ENCODE measurements at places on chromosomes 3 and 15. TPM values are rescaled to one million over a fixed set of nuclear protein-coding genes. Genes with fewer than 3 reads are reported as not detected.

- no peak overlapping the region for H3K4me3 ChIP-seq
- H3K27ac ChIP-seq, result no peak overlapping the region
- no peaks in the 10 kb centered on the region for H3K36me3 ChIP-seq
These were observed 357.0 kb upstream of the ICE2 start for GRCh38 chr15:60835974-60836373.

The C3orf52 gene
- total RNA-seq, result 4.4 TPM

The IL12A gene
- total RNA-seq, result not detected

DNA sequence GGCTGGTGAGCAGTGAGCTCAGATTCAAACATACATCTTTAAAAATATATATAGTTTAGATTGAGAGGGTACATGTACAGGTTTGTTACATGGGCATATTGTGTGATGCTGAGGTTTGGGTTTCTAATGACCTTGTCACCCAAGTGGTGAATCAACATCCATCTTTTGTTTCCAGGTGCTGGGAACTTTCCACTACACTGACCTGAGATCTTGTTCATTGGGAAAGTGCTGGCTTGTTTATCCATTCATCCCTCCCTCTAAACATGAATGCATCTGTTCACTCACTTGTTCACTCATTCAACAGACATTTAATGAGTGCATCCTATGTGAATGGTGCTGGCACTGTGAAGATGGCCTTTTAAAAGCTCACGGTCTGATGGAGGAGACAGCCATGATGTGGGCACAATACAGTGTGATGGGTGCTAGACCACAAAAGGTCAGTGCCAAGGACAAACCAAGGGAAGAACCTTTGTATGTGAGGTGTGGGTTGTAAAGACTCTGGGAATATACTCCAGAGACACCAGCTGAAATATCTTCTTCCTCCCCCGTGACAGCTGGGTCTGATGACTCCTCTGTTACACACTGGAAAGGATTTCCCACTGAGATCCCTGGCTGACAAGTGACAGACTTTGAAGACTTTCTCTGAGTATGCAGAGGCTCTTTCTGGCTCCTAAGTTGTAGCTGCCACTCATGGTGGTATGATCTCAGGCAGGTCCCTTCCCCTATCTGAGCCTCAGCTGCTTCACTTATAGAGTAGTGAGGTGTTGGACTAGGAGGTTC is 16.2 kb upstream of the ITGA11 start:
- no peak for DNase-seq
- no peak overlapping the region for H3K4me3 ChIP-seq
- H3K27me3 ChIP-seq, result peaks cover 31% of the 10 kb centered on the region
- no peaks in the 10 kb centered on the region for H3K36me3 ChIP-seq
- H3K4me1 ChIP-seq, result no peaks in the 10 kb centered on the region

The MYO5C gene
- 0.50 TPM for total RNA-seq

DNA sequence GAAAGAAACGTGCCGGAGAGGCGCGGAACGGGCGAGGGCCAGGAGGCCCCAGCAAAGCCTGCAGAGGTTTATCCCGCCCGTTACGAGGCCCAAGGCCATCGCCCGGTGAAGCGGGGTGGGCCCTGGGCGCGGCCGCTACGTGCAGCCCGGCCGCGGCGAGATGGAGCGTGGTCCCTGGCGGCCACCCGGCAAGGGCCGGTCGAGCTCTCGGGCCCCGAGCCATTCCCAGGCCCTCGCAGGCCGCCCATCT is 1.1 kb downstream of the PKM start:
- peak overlapping the region; percentile 94 for H3K4me3 ChIP-seq
- H3K36me3 ChIP-seq, result peaks cover 45% of the 10 kb centered on the region
- peak overlapping the region; percentile 96 for H3K27ac ChIP-seq
- H3K4me1 ChIP-seq, result peaks cover 36% of the 10 kb centered on the region
- DNase-seq, result no peak

- H3K36me3 ChIP-seq, result no peaks in the 10 kb centered on the region
- no peak overlapping the region for H3K4me3 ChIP-seq
- no peak for DNase-seq
- peaks cover 12% of the 10 kb centered on the region for H3K27me3 ChIP-seq
- no peak overlapping the region for H3K27ac ChIP-seq
These were observed 94.6 kb downstream of the CYP19A1 start for GRCh38 chr15:51243774-51244173.

DNA sequence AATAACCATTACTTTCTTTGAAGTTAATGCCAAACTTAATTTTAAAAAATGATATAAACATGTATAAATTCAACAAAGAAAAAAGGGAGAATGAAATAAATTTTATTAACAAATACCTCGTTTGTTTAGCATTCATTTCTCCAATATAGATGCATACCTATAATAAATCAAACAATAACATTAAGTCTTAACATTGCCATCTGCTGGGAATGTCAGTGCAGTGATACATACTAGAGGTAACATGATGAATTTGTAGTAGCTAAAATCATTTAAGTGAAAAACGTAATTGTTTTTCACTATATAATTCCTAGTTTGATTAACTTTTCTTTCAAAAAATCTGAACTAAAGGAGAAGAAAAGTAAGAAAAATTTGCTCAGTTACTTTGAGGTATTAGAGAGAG is 340.2 kb upstream of the CBLB start:
- no peaks in the 10 kb centered on the region for H3K27me3 ChIP-seq
- H3K36me3 ChIP-seq, result peaks cover 7% of the 10 kb centered on the region
- DNase-seq, result no peak
- peaks cover 62% of the 10 kb centered on the region for H3K4me1 ChIP-seq

GRCh38 chr15:25057574-25057973 is 102.8 kb downstream of the SNRPN start:
- H3K4me3 ChIP-seq, result no peak overlapping the region
- peaks cover 99% of the 10 kb centered on the region for H3K36me3 ChIP-seq
- no peaks in the 10 kb centered on the region for H3K4me1 ChIP-seq
- H3K27me3 ChIP-seq, result no peaks in the 10 kb centered on the region

GRCh38 chr3:144107923-144108322 is 136.3 kb downstream of the DIPK2A start:
- H3K36me3 ChIP-seq, result no peaks in the 10 kb centered on the region
- no peaks in the 10 kb centered on the region for H3K27me3 ChIP-seq
- no peak overlapping the region for H3K27ac ChIP-seq
- peaks cover 5% of the 10 kb centered on the region for H3K4me1 ChIP-seq

All from activated CD4-positive, alpha-beta memory T cell treated with anti-CD3 and anti-CD28 coated beads for 36 hours (primary cell).